ENCODE measurements at places on chromosomes 4 and X. TPM values are rescaled to one million over a fixed set of nuclear protein-coding genes. Genes with fewer than 3 reads are reported as not detected.
A peak's percentile ranks its signal among the peaks of the same experiment; 100 is the strongest.

Gene AFF2
- polyA plus RNA-seq = 11.8 TPM

Gene PPP4R3C
- polyA plus RNA-seq = not detected

Gene DDX53
- not detected for polyA plus RNA-seq

Gene NWD2
- not detected for polyA plus RNA-seq

GRCh38 chr4:113768952-113769351, 7.4 kb upstream of the CAMK2D start:
- DNase-seq = no peak

DNA sequence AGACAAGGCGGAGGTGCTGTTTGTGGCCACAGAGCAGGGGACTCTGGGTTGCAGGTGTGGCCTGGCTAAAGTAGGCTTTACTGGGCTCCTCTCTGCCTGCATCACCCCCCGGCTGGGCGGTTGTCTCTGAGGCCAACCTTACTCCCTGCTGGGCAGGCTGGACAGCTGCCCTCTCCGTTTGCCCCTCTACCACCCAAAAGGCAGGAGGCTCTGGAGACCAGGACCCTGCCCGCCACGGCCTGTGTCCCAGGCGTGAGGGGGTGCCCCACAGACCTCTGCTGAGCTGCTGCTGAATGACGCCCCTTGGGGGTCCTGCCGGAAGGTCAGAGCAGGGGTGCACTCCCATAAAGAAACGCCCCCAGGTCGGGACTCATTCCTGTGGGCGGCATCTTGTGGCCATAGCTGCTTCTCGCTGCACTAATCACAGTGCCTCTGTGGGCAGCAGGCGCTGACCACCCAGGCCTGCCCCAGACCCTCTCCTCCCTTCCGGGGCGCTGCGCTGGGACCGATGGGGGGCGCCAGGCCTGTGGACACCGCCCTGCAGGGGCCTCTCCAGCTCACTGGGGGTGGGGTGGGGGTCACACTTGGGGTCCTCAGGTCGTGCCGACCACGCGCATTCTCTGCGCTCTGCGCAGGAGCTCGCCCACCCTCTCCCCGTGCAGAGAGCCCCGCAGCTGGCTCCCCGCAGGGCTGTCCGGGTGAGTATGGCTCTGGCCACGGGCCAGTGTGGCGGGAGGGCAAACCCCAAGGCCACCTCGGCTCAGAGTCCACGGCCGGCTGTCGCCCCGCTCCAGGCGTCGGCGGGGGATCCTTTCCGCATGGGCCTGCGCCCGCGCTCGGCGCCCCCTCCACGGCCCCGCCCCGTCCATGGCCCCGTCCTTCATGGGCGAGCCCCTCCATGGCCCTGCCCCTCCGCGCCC, 920 bp downstream of the HTT-AS start:
- peak; percentile 39 for DNase-seq

DNA sequence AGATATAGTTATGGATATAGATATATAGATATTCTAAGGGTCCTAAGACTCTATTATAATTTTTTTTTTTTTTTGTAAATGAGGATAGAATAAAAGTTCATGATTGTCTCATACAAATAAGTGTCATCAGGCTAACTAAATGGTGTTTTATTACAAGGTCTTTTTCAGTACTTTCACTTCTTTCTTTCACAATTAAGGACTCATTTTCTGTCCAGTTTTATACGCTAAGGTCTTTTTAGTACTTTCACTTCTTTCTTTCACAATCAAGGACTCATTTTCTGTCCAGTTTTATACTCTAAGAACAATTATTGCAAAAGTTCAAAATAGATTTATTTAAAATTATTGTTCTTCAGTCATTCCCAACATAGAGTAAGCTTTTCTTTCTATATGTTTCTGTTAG, 32.7 kb downstream of the RUFY3 start:
- DNase-seq = no peak

DNA sequence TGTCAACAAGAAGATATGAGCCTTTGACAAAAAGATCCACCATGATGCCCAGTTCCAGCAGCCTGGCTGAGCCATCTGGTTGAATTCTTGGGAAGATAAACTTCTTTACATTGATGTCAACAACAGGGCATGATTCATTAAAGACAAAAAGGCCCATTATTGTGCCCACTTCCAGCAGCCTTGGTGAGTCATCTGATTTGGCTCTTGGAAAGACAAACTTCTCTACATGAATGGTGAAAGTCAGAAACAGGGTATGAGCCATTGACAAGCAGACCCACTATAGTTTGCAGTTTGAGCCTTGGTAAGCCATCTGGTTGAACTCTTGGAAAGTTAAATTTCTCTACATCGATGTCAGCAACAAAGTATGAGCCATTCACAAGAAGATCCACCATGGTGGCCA, 4.1 kb upstream of the CSF2RA start:
- no peak for DNase-seq

- DNase-seq = no peak
Observed at GRCh38 chrX:121146059-121146628, 98.7 kb downstream of the GLUD2 start.

GRCh38 chr4:151488968-151489367, 80.0 kb downstream of the FHIP1A start:
- no peak for DNase-seq

Measured in ovary (tissue), 10 donors.